ENCODE measurements at places on chromosomes 7 and 10. TPM values are rescaled to one million over a fixed set of nuclear protein-coding genes. Genes with fewer than 3 reads are reported as not detected.

Gene SPDYE8
- total RNA-seq, result not detected

- peak; percentile 64 for DNase-seq
These were observed 4.8 kb downstream of the STRIP2 start for GRCh38 chr7:129438839-129439651.

Gene CPXM2
- total RNA-seq, result not detected

Gene KCP
- total RNA-seq, result not detected

Measured in activated T-cell treated with anti-CD3 and anti-CD28 coated beads, Interleukin-2, amount 50 U/mL, for 72 hours (primary cell).